Type B pancreatic cell (in vitro differentiated cells): ENCODE measurements at places on chromosomes 2 and 18.

- DNase-seq: no peak
These were observed 137.6 kb upstream of the ID2 start for GRCh38 chr2:8544171-8544785.

DNA sequence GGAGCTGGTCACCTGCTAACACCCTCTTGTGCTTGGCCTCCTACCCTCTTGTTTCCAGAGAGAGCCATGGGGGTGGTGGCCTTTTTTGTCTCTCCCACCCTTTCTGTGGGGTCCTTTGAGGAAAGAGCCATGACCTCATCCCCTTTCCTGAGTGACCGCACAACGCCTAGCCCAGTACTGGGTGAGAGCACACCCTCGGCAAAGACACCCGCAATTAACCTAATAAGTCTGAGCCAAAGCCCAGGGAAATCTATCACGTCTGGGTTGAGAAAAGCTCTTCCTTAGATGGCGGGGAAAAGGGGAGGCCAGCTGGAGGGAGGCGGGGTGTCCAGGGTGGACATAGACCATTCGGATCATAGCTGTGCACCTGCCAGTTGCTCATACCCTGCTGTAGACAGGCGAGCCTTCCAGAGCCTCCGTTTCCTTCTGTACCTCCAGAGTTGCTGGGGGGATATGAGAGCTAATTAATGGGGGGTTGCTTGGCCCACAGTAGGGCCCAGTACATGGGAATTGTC, 93.7 kb upstream of the MCFD2 start:
- DNase-seq: no peak

DNA sequence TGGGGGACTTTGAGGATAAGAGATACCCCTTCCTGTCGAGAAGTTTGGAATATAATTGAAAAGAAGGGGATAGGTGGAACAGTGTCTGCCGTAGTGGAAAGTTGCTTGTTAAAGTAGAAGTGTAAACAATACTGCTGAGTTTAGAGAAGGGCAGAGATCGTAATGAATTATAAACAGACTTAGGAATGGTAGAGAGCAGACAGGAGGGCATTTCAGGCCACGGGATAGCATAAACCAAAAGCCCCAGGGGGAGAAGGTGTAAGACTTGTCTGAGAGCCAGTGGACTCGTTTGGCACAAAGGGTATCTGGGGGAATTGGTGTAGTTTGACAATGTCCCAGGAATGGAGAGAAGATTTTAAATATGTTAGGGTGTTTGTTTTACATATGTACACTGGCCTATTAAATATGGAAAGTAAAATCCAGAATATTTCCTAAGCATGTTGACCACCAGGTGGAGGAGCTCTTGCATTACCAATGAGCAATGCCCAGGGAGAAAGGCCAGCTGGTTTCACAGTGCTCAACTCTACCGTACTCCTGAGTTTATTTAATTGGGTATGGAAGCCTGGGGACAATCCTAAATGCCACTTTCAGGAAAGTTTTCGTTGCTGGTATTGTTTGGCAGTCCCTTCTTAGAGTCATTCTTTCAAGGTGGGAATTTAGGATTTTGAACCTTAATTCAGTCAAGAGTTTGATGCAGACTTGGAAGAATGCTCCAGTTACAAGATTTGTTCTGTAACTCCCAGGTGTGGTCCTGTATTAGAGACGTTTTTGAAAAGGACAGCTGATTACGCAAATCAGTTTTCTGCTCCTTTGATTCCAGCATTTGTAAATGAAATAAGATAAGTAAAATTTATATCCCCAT, 7.5 kb downstream of the COPS8 start:
- DNase-seq: no peak

DNA sequence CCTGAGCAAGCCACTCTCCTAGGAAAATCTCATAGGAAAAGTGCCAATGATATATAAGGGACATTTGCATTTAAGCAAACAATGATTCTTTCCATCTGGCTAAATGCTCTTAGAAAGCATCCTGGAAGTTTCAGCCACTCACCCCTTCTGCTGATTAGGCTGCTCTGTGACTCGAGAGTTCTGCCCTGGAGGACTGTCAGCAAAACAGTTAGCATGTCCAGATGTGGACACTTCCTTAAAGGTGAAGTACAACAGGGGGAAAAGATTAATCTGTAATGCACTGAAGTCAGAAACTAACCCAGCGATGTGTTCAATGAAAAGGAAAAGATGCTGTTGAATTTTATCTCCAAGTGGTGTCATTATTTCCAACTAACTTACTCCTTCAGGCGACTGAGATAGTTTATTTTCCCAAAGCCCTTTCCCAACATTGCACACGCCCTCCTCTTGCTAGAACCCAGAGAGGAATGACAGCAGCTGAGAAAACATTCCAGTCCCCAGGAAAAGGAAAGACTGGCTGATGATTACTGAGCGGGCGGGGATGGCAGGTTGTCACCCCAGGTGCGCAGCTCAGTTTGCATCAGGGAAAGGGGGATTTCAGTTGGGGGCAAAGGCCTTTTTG, 214.0 kb downstream of the SS18 start:
- no peak for DNase-seq

DNA sequence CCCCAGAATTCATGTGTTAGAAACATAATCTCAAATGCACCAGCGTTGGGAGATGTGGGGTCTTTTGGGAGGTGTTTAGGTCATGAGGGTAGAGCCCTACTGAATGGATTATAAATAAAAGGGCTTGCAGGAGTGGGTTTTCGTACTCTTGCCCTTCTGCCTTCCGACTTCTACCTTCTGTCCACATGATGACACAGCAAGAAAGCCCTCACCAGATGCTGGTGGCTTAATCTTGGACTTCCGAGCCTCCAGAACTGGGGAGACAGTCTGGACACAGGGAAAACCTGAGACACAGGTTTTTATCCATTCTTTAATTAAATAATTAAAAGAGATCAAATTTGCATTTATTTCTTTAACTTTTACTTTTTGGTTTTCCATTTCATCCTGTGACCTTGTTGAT, 87.8 kb downstream of the DIS3L2 start:
- DNase-seq: no peak

DNA sequence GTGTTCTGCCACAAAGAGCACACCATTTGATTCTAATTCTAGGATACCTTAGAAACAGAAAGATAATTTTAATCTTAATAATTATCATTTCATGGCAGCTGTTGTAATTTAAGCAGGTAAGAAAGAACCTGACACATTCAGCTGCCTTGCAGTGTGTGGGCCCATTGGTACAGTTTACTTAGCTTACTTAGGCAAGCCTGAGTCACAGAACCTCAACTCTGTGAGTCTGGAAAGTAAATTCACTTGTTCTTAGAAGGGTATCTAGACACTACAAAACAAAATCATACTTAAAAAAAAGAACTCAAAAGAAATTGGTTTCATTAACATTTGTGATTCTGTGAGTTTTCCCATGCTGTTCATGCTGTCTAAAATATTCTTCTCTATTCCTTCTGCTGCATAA, 956.3 kb upstream of the SLC39A10 start:
- DNase-seq: no peak

DNA sequence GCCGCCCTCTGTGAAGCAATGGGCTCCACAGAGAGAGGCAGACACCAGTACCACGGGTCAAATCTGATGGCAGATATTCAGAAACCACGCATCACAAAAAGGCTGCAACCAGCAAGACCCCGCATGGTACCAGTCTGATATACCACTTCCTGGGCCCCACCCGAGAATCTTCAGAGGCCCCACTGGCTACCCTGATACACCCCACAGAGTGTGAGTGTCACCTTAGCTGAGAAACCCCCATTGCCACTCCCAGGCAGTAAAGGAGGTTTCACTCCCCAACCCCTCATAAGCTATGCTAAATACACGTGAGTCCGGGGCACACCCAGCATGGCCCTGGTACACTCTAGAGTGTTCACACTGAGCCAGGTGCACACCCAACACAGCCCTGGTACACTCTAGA, 160.0 kb downstream of the EIPR1 start:
- DNase-seq: no peak

DNA sequence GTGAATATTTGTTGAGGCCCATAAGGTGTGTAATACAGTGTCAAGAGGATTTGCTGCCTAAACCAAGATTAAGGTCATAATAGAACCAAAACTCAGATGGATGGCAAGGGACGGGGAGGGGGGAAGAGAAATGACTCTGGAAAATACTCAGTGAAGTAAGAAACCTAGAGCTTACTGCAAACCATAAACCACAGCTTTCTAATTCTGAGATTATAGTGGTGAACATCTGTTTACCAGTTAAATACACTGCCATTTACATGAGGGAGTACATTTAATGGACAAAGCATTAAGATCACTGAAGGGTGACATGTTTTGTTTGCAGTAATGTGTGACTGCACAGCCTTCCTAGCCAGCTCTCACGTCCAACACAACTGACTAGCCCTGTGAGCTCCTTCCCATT, 19.8 kb downstream of the EVX2 start:
- DNase-seq: no peak

DNA sequence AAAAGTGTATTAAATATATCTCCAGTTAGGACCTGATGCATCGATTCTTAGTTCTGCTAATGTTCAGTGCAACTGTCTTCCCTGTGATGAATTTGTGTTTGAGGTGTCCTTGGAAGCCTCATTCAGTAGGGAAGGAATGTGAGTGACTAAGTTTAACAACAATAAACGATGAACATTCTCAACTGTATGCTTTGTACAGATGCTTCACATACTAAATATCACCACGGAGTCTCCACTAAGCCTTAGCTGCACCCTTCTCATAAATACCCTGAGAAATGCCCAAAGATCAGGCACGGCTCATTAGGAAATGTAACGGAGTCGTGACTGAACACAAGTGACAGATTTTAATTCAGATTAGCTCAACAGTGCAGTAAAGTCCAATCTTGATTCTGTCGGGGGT, 24.4 kb upstream of the AGFG1 start:
- no peak for DNase-seq

GRCh38 chr18:48806551-48807261, 144.1 kb downstream of the SMAD7 start:
- peak; percentile 36 for DNase-seq

DNA sequence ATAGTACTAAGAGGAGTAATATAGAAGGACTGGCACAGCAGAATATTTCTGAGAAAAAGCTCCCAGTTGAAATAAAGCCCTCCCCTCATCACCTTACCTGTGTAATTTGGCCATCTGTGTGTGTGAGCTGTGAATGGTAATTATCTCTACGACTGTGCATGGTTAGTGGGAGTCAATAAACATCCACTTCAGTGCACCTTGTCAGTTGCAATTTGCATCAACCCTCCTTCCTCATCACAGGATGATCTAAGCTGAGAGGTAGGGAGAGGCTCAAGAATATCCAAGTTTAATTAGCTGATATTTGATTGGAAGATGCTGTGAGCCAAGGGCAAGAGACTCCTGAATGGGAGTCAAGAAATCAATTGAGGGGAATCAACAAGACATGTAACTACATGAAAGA, 694.9 kb upstream of the KLHL29 start:
- DNase-seq: no peak

- DNase-seq: no peak
These were observed 50.7 kb downstream of the IL1R2 start for GRCh38 chr2:102042196-102043081.

GRCh38 chr18:28176948-28177827, at the start of gene CDH2:
Gene CDH2 (minus strand): TSS chr18:28177130. CDS start chr18:28177022, 108 bp downstream.
- DNase-seq: peak; percentile 80

- DNase-seq: no peak
These were observed 9.6 kb downstream of the TRIM54 start for GRCh38 chr2:27291865-27292264.

DNA sequence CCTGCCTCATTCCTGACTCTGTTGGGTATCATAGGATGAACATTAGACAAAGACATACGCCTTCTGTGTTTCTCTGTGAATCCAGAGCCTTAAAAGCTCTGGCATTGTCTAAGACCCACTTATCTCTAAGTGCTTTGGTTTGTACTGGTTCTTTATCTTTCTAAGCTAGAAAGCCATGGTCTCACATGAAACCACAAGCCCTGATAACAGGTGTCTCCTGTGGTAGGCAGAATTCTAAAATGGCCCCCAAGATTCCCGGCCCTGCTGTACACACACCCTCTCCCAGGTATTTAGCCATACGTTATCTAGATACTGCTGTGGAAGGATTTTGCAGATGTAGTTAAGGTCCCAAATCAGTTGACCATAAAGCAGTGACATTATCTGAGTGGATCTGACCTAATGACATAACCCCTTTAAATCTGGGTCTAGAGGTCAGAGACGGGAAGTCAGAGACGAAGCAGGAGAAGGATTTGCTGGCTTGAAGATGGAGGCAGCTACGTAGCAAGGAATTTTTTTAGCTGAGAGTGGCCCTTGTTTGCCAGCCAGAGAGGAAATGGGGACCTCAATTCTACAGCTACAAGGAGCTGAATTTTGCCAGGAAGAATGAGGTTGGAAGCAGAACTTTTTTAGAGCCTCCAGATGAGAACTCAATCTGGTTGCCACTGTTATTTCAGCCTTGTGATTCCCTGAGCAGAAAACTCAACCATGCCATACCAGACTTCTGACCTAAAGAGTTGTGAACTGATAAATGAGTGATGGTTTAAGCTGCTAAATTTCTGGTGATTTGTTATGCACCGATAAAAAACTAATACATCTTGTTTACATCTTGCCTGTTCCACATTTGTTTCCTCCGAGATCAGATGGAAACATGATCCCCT, 186.7 kb downstream of the CAMKMT start:
- no peak for DNase-seq

DNA sequence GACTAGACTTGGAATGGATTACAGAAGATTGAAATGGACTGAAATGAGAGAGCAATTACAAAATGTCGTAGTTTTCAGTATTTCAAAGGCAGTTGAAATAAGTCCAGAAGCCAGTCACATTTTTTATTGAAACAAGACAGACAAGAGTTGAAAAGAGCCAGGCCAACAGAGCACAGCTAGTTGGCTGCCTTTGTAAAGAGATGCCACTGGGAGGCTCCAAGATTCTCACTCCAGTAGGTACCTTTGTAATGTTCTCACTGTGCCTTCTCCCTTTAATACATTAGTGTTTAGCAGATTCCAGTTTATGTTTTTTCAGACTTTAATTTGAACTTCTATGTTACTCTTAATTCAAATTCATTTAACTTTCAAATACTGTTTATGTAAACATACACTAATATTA, 234.8 kb downstream of the DSEL start:
- DNase-seq: no peak

DNA sequence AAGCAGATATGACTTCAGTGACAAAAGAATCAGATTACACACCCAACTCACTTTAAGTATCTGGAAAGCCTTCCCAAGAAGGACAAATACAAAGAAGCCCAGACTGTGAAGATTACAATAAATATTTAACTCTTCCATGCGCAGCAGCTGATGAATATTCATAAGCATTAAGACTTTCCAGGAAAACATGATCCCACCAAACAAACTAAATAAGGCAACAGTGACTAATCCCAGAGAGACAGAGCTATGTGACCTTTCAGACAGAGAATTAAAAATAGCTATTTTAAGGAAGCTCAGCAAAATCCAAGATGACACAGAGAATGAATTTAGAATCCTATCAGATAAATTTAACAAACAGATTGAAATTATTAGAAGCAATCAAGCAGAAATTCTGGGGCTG, 108.2 kb upstream of the UBE2E3 start:
- no peak for DNase-seq

DNA sequence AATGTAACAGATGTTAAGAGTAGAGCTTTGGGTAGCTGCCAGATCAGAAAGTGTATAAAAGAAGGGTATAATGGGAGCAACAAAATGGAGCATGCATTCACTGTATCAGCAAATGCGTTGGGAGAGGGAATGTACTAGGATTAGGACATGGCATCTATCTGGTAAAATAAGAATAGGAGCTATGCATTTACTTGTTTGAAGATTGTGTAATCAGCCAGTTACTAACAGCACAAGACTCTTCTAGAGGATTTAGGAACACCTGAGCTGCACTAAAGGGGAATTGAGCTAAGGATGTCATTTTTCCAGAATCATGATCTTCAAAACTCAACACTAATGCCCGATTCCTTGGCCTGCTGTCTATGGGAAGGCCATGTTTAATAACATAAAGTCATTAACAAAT, 394.2 kb upstream of the TNP1 start:
- no peak for DNase-seq

GRCh38 chr2:219175928-219176817, 552 bp downstream of the CNPPD1 start:
- peak; percentile 75 for DNase-seq
